ENCODE measurements at places on chromosomes 2 and 18.

- no peak for DNase-seq
Measured at GRCh38 chr2:56337342-56337741, 153.6 kb downstream of the CCDC85A start.

DNA sequence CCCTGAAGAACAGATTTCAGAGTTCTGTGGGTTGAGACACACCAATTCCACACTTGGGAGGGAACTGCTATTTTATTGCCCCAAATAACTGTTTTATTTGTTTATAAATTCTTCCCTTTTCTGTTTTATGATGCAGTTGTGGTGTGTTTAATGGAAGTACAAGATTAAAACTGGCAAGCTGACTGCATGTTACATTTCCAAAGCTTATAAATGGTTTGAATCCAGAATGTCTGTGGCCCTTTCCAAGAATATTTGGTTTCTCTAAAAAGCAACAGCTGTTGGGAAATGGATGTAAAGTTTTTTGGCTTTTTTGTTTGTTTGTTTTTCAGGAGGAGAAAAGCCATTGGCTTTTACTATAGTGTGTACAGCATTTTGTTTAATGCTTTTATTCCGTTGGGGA lies 234.5 kb downstream of the MTX2 start:
- no peak for DNase-seq

- no peak for DNase-seq
Measured at GRCh38 chr2:182666674-182667314, 49.3 kb upstream of the DNAJC10 start.

GRCh38 chr18:49481317-49481716 lies 5.7 kb downstream of the C18orf32 start:
- DNase-seq, result no peak

GRCh38 chr2:212005085-212005671 lies 533.4 kb downstream of the ERBB4 start:
- DNase-seq, result no peak

GRCh38 chr18:33749834-33750233 lies 171.8 kb downstream of the ASXL3 start:
- no peak for DNase-seq

GRCh38 chr2:168697668-168698121 lies 104.7 kb upstream of the NOSTRIN start:
- no peak for DNase-seq

DNA sequence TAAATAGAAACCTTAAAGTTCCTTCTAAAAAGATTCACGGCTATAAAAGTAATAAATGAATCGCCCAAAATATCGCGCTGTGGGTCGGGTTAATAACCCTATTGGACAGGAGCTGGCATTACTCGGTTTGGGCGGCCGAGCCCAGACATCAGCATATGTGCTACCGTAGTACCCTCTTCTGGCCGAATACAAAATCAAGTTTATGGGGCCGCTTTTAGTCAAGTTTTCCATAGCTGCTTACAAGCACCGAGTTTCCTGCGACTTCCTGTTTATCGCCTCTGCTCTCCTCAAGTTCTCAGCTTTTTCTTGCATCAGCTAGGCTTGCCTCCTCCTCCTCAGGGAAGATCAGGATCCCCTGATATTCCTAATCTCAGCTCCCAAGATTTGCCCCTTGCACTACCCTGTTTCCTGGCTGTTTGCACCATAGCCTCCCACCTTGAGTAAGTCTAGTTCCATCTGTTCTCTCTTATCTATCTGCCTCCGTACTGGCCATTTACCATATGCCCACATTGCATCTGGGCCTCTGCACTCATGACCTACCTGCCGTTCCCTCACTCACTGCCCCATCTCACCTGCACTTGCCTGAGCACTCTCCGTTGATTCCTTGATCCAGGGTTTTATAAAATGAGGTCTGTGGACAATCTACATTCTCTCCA lies 56.1 kb downstream of the SLC35F5 start:
- DNase-seq, result no peak

DNA sequence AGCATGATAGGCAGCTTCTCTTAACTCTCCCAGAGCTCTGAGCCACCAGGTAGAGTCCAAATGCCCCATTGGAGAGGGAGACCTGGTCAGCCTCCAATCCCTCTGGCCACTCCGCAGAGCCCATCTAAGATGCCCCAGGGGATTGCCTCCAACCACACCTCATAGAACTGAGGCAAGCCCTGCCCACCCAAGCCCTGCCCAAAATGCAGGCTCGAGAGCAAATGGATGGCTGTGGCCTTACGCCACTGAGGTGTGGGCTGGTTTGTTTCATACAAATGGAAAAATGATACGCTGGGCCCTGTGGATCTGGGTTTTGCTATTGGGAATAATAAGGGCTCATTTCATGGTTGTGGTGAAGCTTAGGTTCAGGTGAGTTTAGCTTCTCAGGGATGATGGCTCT lies 3.0 kb upstream of the TFCP2L1 start:
- DNase-seq, result no peak

Measured in activated T-helper 1 cell treated with Interleukin-2 at 50 U/mL for 16 hours (primary cell).